ENCODE measurements at places on chromosomes 2 and 18.

DNA sequence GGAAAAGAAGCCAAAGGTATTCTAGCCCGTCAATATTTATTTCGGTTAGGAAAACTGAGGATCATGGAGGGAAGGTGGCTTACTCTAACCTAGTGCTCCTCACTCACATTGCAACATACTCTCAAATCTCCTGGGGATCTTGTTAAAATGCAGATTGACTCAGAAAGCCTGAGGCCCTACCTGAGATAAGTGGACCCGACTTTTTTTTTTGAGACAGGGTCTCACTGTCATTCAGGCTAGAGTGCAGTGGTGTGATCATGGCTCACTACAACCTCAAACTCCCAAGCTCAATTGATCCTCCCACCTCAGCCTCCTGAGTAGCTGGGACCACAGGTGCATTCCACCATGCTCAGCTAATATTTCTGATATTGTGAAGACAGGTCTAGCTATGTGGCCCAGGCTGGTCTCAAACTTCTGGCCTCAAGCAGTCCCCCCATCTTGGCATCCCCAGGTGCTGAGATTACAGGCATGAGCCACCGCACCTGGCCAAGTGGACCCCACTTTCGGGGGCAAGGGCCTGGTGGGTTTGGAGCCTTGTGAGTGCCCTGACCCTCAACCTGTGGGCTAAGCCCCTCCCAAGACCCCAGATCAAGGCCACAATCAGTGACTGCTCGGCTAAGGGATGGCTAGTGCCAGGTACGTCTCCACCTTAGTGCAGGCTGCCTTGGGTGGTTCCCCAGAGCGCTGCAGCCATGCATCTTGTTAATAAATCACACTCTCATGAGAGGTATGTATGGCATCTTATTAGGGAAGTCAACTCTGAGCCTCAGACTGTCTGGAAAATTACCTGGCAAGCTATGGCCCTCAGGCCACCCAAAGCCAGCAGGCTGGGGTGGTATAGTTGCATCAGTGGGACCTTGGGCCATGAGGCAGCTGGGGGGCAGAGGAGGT lies 1.1 kb upstream of the NEURL3 start:
- DNase-seq: no peak

- no peak for DNase-seq
Observed at GRCh38 chr18:79940126-79940813, 11.2 kb downstream of the SLC66A2 start.

GRCh38 chr2:27916293-27916995 lies 25.9 kb downstream of the BABAM2 start:
- DNase-seq: no peak

DNA sequence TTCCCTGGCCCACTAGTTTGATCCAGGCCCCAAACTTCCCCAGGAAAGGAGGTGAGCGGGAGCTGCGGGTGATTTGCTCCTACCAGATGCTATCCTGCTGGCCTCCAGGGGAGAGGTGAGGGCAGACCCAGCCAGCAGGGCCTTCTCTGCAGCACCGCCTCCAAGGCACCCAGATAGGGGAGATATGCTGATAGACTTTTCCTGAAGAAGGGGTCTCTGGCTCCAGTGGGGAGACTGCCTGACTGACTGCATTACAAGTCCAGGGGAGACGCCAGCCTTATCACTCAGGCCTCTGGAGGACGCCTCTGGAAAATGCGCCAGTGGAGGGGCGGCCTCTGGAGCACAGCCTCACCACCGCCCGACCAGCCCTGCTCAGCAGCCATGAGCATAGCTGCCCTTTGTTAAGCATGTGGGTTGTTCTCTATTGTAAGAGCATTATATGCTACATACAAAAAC lies 60.6 kb upstream of the SMAD7 start:
- no peak for DNase-seq

DNA sequence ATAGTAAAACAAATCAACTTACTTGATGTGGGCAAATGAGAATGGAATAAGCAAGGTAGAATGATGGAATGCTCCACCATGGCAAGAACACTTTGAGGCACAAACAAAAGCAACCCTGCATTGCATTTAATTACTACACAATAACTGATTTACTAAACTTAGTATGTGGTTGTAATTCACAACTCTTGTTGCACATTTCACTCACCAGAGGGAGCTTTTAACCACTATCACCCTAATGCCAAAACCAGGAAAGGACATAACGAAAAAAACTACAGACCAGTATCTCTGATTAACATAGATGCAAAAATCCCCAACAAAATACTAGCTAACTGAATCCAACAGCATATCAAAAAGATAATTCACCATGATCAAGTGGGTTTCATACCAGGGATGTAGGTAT lies 659.8 kb downstream of the CPS1 start:
- no peak for DNase-seq

GRCh38 chr2:203918264-203918663 lies 18.3 kb upstream of the ICOS start:
- no peak for DNase-seq
